ENCODE measurements at places on chromosomes 11 and 22. TPM values are rescaled to one million over a fixed set of nuclear protein-coding genes. Genes with fewer than 3 reads are reported as not detected.

DNA sequence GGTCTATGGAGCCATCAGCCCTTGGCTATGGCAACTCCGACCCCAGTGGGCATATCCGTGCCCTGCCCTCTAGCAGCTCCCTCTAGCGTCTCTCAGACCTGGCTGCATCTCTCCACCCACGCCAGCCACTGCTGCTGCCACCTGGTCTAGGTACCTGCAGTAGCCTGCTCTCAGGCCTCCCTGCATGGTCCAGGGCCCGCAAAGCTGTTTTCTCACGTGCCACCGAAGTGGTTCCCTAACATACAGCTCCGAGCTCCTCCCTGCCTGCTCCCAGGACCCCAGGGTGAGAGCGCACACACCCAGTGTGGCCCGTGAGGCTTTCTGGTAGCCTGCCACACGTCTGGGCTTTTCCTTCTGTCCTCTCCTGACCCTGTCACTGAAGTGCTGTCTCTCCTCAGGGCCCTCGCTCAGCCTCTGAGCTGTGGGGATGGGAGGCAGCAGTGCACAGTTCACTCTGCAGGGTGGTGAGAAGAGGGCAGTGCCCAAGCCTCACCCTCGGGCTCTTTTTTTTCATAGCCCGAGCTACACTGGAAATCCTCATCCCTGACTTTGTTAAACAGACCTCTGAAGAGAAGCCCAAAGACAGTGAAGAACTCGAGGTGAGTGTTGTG is 14.3 kb downstream of the DGCR8 start:
- no peak for DNase-seq

GRCh38 chr11:74011360-74012073 is 2.6 kb upstream of the UCP3 start:
- no peak for DNase-seq

GRCh38 chr11:133823614-133824013 is 21.7 kb downstream of the SPATA19 start:
- DNase-seq, result no peak

DNA sequence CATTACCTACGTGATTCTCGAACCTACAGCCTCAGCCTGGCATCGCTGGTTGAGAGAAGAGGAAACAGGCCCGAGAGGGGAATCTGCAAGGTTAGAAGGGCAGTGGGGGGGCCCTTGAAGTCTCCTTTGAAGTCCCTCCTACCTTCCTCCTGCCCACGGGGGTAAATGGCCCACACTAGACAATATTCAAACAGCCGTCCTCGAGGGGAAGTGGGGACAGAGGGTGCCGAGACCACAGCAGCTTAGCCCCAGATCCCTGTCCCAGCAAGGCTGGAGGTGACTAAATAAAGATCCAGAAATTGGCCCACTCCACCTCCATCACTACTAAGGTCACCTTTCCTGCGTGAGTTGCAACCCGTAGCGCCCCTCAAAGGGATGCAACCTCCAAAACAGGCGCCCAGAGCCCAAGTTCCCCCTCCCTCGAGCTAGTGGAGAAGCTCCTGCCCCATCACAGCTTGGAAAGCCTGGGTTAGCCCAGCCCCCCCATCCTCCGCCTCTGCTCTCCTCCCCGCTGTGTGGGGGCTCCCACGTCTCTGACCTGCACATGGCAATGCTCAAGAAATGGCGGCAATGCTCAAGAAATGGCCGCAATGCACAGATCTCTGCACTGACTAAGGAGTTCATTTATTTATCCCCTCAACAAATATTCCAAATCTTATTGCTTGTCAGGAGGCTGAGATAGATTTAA is 788 bp upstream of the RASL10A start:
- DNase-seq, result no peak

- peak; percentile 43 for DNase-seq
Observed at GRCh38 chr11:26993965-26994457, at the start of gene FIBIN. Gene FIBIN (plus strand): TSS chr11:26994112. CDS start chr11:26994527, 415 bp downstream.

GRCh38 chr11:1932105-1932480 is 12.6 kb downstream of the TNNT3 start:
- DNase-seq, result no peak

GRCh38 chr22:25711491-25711890 is 30.5 kb upstream of the MYO18B start:
- no peak for DNase-seq

DNA sequence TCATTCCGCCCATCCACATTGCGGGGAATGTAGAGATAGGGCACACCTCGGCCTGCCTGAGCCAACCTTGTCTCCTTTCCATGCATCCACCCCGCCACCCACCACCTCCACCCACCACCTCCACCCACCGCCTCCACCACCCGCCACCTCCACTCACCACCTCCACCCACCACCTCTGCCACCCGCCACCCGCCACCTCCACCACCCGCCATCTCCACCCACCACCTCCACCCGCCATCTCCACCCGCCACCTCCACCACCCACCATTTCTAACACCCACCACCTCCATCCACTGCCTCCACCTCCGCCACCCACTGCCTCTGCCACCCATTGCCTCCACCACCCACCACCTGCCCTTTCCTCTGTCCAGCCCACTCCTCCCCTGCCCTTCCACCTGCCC is 78.4 kb downstream of the IGLL1 start:
- no peak for DNase-seq

DNA sequence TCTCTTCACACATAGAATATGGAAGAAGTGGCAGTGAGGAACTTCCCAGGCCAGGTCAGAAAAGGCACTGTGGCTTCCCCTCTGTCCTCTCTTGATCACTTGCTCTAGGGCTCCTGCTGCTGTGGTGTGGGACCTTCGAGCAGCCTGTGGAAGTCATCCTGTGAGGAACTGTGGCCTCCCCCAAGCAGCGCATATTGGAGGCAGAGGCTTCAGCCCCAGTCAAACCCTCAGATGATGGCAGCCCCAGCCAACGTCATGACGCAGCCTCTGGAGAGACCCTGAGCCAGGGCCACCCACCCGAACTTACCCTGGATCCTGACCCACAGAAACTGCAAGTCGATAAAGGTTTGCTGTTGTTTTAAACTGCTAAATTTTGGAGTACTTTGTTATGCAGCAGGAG is 444.9 kb downstream of the TBC1D22A start:
- DNase-seq, result no peak

DNA sequence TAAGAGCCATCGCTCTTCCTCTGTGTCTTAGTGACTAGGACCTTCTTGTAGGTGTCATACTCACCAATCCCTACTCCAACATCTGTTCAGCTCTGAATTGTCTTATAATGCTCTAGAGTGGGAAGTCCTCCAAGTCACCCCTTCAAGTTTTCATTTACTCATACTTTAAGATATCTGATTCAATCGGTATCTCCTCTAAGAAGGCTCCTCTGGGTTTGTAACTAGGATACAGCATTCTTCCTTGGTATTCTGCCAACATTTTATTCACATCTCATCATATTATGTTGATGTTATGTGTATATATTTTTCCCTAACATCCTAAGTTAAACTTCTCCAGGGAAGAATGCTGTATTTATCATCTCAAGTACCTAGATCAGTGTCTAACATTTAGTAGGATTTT is 662.1 kb downstream of the NTM start:
- DNase-seq, result no peak

Gene CHRNA10
- 2.3 TPM for polyA plus RNA-seq

Gene SOX6
- polyA plus RNA-seq, result 18.4 TPM
